Stimulated activated CD4-positive, alpha-beta T cell treated with anti-CD3 and anti-CD28 coated beads, Interleukin-15, amount 100 ng/mL, for 24 hours (primary cell): ENCODE measurements at places on chromosomes 6 and 20.

DNA sequence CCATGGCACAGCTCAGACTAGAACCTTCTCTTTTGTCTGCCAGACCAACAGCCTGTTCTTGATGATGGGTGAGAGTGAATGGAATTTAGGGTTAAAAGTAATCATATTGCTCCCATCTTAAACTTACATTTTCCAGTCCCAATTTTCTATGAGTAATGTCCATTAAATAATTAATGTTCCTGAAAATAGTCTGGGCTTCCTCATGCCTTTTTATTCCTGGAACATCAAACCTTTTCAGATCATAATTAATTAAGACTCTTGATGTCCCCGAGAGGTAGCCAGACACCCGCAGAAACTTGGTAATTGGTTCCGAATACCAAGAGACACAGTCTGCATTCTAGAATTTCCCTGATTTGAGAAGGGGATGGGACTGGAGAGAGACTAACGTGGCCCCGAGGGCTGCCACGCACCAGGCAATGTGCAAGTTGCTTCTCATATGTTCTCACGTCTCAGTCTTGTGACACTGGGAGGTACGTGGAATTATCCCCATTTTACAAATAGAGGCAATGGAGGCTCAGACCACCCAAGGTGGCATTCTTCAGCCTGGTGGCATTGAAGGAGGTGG, 78.6 kb upstream of the TOX2 start:
- DNase-seq = no peak

DNA sequence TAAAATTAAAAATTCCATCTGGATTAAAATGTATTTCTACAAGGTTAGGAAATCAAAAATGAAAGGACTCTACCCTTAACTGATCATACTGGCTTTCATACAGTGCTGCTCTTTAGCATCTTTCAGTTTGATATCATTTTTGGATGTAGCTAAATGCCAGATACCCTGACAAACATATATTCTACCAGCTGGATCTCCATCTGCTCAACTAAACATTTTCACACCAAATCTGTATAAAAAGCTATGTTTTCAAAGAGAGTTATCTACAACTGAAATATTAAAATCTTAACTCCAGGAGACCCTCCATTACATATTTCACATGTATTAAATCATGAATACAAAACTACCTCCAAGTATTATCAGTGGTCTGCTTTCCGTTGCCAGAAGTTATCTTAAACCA, 95.7 kb downstream of the EPHA7 start:
- no peak for DNase-seq

DNA sequence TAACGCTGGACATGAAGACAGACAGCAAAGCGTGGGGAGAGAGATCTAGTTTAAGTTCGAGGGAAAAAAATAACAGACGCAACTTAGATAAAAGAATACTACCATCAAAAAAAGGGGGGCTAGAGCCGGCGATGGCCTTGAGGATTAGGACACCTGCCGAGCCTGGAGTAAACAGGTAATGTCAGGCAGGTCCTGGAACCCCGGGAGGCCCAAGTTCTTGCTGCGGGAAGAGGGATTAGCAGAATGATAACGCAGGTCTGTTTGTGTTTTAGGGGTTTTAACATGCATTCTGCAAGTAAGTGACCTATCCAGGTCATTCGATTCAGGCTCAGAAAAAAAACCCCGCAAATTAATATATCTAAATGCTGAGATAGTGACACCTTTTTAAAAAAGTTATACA, 754 bp upstream of the TMEM170B start:
- peak; percentile 6 for DNase-seq

DNA sequence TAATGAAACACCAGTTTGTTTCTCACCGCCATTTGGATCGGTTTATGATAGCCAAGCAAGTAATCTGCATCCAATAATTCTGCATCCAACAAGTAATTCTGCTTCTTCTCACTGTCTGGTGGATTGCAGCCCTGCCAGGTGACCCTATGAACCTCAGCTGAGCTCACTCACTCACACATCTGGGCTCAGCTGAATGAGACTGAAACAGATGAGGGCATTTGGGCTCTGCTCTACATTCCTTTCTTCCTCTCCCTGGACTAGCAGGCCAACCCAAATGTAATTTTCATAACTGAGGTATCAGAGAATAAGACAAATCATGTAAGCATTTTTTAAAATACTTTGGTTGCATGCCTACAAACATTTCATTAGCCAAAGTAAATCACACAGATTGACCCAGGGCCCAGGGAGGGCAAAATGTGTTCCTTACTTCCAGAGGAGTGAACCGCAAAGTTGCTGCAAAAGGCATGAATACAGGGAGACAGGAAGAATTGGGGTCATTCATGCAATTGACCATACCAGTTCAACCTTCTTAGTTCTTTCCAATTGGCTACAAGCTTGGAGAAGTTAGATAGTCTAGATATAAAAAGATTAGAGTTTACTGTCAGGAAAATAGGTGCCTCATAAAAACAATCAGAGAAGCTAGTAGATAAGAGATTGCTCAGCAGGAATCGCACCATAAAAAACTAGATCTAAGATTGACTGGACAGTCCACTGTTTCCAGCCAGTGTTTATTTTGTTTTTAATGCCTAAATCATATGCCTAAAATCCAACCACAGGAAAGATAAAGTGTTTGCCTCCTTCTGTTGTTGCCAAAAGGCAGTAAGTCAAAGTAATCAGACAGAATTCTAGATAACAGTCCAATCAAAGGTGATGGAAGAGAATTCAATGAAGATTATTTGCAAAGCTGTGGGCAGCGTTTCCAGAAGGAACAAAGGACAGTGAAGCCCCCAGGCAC, 43.7 kb downstream of the CBLN4 start:
- DNase-seq = no peak

- DNase-seq = no peak
Measured at GRCh38 chr6:158999154-158999665, 792 bp downstream of the RSPH3 start.
